Peyer's patch (tissue), 4 donors: ENCODE measurements at places on chromosomes 16 and 17. TPM values are rescaled to one million over a fixed set of nuclear protein-coding genes. Genes with fewer than 3 reads are reported as not detected.
A peak's percentile ranks its signal among the peaks of the same experiment; 100 is the strongest.

- no peak for DNase-seq
Observed at GRCh38 chr17:9684955-9685621, 39.8 kb downstream of the USP43 start.

DNA sequence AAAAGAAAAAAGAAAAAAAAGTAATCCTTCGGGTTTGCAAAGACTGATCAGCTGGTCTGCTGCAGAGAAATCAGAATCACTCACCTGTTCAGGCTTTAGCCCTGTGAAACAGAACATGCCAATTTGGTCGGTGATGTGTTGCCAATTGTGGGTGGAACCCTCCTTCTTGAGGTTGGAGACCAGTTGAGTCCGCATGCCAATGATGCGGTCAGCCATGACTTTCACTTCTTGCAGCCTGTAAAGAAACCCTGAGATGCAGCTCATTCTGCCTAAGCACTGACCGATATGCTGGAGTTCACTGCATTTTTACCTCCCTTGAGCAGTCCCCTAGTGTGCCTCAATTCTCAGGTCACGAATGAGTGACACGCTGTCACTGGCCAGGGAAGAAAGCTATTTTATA, 24.8 kb upstream of the SLC38A7 start:
- DNase-seq, result no peak

- DNase-seq, result no peak
Observed at GRCh38 chr17:50647187-50647586, 12.5 kb downstream of the ABCC3 start.

- no peak for DNase-seq
Observed at GRCh38 chr16:27628241-27628942, 78.4 kb downstream of the KATNIP start.

GRCh38 chr16:3637371-3637923, 17.0 kb upstream of the DNASE1 start:
- peak; percentile 39 for DNase-seq

DNA sequence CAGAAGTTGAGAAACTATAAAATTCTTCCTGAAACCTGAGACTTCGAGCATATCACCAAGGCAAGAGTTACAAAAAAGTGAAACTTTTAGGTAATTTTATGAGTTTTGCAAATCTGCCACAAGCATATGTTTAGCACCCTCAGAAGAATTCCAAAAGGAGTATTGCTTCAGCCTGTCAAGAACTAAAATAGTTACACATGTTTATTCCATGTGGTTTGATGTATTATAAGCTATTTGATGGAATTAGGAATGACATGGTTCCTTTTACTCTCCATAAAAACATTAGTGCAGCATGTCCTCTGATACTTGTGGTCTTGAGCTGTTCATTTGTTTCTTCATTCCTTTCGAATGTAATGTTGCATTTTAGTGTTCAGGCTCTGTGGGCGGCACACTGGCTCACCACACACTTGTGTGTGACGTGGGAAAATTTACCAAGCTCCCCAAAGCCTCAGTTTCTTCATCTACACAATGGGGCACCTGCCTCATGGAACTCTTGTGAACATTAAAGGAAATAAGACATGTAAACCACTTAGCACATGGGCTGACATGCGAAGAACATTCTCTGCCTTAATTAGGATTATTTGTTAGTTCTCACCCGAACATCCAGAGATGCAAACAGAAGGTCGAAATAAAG, 204.2 kb upstream of the FOXF1 start:
- no peak for DNase-seq

CTRB1 gene
- not detected for total RNA-seq

SUPT6H gene
- total RNA-seq, result 101 TPM

CLDN6 gene
- not detected for total RNA-seq
